ENCODE measurements at places on chromosomes 16 and 17.

- DNase-seq: no peak
These were observed 1.6 kb downstream of the TMC8 start for GRCh38 chr17:78132084-78132676.

DNA sequence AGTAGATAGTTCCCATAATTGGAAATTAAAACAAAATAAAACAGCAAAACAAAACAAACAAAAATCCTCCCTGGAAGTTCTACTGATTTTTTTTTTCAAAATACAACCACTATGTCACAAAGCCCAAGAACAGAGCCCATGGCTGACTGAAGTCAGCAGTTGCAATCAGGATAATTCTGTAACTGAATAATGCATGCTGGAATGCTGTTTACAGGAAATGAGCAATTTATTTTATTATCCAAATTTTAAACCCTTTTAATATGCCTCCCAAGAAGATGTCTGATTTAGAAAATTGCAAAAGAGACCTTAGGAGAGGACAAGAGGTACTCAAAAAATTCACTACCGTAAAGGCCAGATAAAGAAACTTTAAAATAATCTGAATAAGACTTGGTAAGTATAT lies 578.2 kb downstream of the TOX3 start:
- DNase-seq: no peak

GRCh38 chr16:79901522-79901921 lies 301.0 kb upstream of the MAF start:
- DNase-seq: no peak

- DNase-seq: no peak
These were observed 100.7 kb downstream of the MGAT5B start for GRCh38 chr17:76968707-76969597.

- no peak for DNase-seq
These were observed 17.7 kb downstream of the ADCY9 start for GRCh38 chr16:4098501-4098900.

DNA sequence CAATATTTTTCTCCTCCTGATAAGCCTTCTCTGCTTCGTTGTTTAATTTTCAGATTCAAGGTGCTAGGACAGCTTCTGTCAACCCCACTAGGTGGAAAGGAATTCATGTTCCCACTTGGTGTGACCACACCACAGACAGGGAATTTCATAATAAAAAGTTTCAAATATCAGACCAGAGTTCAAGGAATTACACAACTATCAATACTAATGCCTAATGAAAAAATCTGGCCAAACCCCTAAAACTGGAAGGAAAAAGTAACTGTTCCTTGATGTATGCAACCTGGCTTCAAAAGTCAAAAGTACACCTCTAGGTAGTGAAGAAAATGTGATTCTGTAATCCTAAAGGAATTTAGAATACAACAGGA lies 87.8 kb upstream of the CORO6 start:
- no peak for DNase-seq

GRCh38 chr16:87619360-87620200 lies 17.3 kb downstream of the JPH3 start:
- DNase-seq: no peak

DNA sequence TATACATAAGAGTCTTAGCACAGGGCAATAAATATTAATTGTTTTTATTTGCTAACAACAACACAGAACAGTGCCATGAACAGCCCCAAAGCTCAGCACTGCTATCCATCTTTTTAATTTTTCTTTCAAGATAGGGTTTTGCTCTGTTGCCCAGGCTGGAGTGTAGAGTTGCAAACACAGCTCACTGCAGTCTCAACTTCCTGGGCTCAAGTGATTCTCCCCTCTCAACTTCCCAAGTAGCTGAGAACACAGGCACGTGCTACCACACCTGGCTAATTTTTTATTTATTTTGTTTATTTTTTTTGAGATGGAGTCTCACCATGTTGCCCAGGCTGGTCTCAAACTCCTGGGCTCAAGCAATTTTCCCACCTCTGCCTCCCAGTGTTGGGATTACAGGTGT lies 47.6 kb upstream of the AKAP1 start:
- no peak for DNase-seq

GRCh38 chr16:23466162-23466885 lies 13.3 kb upstream of the COG7 start:
- DNase-seq: peak; percentile 57

DNA sequence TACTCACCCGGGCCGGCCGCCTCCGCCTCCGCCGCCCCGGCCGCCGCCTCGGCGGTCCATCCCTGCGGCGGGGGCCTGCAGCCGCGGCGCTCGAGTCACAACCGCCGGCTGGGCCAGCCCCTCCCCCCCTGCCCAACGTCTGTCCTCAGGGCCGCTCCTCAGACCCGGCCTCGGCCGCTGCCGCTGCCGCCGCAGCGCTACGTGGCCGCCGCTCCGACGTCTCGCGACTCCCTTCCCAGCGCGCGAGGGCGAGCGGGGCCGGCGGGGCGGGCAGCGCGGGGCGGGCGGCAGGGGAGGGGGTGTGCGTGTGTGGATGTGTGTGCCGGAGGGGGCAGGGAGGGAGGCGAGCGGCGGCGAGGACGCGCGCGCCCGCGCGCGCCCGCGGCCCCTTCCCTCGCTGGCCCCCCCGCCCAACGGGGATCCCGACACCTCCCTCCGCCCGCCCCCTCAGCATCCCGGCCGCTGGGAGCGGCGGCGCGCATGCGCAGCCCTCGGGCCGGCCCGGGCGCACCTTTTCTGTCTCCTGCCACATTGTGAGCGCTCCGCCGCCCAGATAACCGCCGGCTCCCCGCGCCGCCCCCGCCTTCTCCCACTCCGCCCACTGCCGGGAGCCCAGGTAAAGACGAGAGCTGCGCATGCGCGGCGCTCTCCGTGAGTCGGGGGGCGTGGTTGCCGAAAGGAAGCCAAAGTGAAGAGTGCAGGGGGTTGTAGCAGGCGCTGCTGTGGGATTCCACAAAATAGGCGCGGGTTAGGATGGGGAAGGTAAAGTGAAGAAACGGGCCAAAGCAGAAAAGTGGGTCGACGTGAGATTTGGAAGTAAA lies at the start of gene ZNF652:
Gene ZNF652 (minus strand): TSS at position 349 of the 821 bp plus-strand sequence. CDS start 44,525 bp downstream, outside the sequence.
- DNase-seq: no peak

All from AG04449 (cell line).